NCI-H1436 treated with DMSO at 0.1 percent for 48 hours (cell line): ENCODE measurements at places on chromosomes 4 and X.

GRCh38 chr4:8728536-8729407, 136.2 kb downstream of the CPZ start:
- DNase-seq, result no peak

DNA sequence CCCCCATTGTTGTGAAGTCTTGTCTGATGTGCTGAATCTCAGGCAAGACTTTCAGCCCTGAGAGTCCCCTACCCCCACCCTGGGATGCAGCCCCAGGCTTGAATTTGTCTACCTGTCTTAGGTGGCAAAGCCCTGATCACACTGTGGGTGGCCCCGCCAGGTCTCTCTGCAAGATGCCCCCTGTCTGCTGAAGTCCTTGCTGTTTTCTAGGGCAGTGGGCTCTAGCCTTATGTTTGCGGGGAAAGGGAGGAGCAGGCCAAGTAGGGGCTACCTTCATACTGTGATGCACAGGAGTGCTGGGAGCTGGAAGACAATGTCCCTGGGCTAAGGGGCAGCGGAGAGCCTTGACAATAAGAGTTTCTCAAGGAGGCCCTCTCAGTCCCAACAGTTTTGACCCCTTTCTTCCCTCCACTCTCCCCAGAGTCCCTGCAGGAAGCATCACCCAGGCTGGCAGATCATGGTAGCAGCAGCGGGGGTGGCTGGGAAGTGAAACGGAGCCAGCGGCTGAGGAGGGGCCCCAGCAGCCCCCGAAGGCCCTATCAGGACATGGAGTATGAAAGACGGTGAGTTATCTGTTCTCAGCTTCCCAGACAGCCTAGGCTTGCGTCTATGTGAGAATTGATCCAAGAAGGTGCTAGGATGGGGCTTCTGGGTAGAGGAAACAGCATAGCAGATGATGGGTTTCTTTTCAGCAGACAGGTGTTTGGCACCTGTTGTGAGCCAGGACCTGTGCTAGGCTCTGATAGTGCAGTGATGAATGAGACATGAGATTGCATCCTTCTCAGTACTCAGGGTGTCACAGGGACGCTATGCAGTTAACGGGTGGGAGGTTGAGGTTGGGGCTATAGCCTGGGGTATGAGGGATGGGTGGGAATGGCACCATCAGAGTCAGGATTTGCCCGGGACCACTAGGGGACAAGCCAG, 2.2 kb downstream of the RBM10 start:
- no peak for DNase-seq

GRCh38 chr4:145609481-145610427, 9.4 kb upstream of the MMAA start:
- no peak for DNase-seq

DNA sequence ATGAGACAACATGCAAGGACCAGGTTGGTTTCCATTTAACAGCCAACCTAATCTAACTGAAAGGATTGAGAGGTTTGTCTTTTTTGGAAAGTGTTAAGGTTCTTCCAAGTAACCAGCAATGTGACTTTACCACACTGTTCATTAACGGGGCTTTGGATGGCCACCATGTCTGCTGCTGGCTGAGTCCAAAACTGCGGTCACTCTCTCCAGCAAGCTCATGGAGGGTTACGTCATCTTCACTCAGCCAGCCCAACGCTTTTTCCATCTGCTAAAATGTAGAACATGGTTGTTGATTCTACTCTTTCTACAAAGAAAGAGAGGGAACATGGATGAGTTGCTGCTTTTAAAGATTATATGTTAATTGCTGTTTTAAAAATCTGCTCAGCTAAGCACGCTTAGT, 11.0 kb downstream of the PKD2 start:
- no peak for DNase-seq

- DNase-seq, result no peak
These were observed 260.5 kb downstream of the IQCM start for GRCh38 chr4:149555146-149555545.

DNA sequence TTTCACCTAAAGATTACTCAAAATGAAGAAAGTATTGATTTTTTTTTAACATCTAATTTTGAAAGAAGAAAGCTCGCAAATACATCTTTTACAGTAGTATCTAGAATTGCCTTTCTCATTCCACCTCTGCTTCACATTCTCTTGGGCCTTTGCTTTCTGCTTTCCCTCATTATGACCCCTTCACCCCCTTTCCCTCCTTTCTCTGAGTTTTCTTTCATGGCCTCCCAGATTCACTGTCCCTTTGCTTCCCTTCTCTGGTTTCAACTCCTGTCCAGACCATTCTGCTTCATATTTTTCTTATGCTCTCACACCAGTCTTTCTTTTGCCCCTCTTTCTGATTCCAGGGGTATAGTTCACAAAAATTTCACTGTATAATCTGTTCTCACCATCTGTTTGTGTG, 29.0 kb downstream of the ADH5 start:
- no peak for DNase-seq

- no peak for DNase-seq
These were observed 123.6 kb downstream of the SH3RF1 start for GRCh38 chr4:169147191-169147590.

DNA sequence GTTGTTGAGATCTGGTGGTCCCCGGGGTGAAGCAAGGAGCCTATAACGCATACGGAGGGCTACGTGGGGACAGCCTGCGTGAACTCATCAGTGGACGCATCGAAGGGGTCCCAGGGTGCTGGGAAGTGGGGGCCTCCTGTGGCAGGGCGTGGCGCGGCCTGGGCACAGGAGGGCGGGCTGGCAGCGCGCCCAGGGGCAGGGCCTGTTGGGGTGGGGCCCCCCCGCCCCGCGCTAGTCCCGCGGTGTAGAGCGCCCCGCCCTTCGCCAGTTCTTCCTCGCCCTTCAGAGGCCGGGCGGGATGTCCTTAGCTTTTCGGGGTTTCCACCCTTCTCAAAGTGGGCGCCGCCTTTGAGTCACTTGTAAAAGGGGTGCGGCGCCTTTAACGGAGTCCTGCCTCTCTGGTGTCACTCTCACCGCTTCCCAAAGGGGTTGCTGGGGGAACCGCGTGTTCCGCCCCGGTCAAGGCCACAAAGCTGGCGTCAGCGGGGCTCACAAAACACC, 632 bp downstream of the PLP2 start:
- no peak for DNase-seq

GRCh38 chrX:101642093-101642492, 17.6 kb downstream of the ARMCX2 start:
- no peak for DNase-seq

DNA sequence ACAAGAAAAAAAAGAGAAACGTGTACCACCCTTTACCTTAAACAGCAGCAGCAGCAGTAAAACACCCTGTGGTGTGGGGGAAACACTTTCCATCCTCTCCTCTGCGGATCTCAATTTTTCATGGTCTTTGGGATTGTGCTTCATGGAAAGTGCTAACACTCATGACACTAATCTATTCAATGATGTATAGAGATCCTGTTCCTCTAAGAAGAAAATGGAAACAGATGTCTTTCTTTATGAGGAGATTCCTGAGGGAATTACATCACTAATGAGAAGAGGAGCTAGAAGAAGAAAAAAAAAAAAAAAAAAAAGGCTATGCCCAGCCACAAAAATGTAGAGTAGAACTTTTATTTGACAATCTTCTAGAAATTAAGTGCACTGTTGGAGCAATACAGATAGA, 62.9 kb upstream of the NDST3 start:
- DNase-seq, result no peak

- no peak for DNase-seq
These were observed 733.7 kb upstream of the CT83 start for GRCh38 chrX:117196481-117196880.

DNA sequence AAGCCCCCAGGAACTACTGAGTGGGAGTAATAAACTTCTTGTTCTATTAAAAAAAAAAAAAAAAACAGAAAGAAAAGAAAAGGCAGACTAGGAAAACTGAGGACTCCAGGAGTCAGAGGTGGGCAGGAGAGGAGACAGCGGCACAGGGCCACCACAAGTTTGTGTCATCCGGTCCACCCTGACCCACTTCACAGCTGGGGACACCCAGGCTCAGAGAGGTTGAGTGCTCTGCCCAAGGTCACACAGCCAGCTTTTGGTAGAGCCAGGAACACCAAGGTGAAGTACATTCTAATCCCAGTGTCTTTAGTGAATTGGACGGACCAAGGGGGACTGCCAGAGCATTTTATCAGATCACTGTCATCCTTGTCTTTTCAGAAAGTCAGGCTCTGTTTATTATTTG, 16.4 kb upstream of the ABLIM2 start:
- DNase-seq, result no peak

DNA sequence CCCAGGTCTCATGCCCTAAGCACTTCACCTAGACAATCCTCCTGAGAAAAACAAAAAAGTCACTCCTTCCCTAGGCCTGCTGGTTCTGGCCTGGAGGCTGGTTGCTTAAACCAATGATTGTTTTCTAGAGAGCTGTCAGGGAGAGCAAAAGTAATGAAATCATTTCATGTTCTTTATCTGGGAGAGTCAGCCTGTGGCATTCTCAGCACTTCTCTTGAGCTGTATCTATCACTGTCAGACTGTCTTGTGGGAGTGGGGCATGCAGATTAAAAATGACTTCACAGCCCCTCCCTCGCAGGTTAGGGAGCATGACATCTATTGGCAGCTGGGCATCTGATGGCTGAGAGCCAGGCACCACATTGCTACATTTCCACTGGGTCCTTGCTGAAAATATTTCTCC, 20.4 kb upstream of the TMEM154 start:
- DNase-seq, result no peak

GRCh38 chr4:3773552-3774001, 7.4 kb downstream of the ADRA2C start:
- DNase-seq, result no peak

DNA sequence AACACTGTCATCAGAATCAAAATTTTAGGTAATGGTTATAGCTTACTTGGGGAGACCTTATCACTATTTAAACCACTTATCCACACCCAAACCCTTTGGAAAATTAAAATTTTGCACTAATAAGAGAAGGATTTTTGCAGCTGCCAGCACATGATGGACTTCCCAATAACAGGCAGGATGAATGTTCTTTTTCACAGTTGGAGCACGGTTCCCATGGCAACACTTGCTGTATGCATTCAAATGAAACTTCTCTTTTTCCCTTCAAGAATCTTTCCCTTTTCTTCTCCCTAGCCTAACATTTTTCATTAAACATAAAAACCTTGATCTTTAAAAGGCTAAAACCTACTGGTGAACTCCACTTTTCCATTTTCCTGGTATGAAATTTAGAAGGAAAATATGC, 768.2 kb downstream of the KCTD8 start:
- no peak for DNase-seq

DNA sequence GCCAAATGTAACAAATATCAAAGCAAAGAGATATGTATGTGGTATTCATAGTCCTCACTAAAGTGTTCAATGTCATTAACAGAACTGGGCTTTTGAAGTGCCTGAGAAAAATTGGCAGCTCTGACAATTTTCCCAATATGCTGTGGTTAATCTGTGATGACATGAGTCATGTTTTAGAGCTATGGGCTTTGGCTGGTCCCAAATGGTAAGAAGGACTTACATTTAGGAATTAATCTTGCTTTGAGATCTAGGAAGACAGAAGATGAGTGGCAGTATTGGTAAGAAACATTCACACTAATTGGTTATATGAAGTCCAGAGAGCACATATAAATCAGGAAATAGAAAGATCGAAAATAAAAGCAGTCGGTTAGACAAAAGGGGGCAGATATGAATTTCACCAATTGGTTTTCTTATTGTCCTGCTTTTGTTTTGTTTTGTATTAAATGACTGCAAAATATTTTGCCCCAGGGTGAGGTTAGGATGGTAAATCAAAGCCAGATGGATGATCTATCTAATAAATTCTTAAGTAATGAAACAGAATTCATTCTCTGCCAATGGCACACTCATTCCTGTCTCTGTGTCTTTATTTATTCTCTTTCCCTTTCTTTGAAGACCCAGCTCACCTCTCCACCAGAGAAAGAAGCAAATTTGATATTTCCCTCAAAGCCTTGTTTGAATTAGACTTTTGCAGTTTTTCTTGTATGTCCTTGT, 993.1 kb downstream of the RPA4 start:
- DNase-seq, result no peak

- no peak for DNase-seq
These were observed 168.7 kb upstream of the HAND2 start for GRCh38 chr4:173698557-173699262.

DNA sequence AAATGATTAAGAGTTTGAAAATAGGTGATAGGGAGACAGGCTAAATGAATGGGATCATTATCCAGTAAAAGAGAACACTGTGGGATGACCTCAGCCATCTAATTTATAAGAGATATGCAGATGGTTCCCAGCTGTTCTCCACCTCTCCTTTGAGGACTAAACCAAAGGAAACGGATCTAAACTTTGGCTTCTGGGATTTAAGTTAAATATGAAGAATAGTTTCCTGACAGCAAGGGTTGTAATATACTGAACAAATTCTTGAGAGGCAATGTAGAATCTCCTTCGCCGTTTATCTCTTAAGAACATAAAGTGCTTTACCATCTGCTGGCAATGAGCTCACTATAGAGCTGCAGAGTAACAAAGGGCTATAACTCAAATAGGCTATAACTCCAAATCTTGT, 35.4 kb upstream of the HPGDS start:
- DNase-seq, result no peak

DNA sequence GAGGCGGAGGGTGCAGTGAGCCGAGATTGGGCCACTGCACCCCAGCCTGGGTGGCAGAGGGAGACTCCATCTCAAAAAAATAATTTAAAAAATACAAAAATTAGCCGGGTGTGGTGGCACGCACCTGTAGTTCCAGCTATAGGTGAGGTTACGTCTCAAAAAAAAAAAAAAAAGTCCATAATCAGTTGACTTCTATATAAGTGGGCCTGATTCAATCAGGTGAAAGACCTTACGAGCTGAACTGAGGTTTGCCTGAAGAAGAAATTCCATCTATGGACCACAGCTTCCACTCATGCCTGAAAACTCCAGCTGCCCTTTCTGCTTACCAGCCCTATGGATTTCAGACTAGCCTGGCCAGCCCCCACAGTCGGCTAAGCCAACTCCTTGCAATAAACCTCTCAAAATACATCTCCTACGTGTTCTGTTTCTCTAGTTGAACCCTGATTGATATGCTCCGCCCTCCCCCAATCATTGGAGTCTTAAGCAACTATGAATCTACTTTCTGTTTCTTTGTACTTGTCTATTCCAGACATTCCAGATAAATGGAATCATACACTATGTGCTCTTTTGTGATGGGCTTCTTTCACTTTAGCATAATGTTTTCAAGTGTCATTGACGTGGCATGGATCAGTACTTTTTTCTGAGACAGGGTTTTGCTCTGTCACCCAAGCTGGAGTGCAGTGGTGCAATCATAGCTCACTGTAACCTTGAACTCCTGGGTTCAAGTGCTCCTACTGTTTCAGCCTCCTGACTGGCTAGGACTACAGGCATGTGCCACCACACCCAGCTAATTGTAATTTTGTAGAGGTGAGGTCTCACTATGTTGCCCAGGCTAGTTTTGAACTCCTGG, 36.6 kb downstream of the SAT1 start:
- no peak for DNase-seq

- no peak for DNase-seq
These were observed 1212.5 kb upstream of the PRKX start for GRCh38 chrX:4925911-4926310.

- no peak for DNase-seq
These were observed 177.9 kb upstream of the TENM3 start for GRCh38 chr4:182065255-182065654.
